ENCODE measurements at places on chromosomes 16 and 17.

DNA sequence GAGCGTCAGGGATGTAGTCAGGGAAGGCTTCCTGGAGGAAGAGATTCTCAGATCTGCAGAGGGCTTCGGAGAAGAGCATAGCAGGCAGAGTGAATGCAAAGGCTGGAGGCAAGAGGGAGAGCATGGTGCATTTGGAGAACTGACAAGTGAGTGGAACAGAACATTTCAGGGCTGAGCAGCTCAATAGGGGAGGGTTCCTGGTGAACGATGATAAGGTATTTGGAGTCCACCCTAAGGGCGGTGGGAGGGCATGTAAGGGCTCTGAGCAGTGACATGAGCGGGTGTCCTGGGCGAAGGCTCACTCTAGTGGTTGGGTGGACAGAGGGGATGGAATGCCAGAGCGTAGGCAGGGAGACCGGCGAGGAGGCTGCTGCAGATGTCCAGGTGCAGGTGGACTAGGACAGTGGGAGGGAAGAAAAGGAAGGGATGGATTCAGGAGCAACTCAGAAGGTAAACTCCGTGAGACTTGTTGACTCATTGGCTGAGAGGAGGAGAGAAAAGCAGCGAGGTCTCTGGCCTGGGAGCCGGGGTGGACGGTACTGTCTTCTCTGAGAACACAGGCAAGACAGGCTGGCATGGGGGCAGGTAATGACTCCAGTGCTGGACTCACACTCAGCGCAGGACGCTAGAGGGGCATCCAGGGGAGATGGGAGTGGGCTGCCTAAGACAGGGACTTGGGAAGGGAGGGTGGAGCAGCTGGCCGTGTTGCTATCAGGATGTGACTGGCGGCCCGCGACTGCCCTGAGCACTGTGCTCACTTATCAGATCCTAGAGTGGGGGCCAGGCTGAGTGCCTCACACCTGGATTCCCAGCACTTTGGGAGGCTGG is 1.4 kb upstream of the PITPNA start:
- DNase-seq = no peak

DNA sequence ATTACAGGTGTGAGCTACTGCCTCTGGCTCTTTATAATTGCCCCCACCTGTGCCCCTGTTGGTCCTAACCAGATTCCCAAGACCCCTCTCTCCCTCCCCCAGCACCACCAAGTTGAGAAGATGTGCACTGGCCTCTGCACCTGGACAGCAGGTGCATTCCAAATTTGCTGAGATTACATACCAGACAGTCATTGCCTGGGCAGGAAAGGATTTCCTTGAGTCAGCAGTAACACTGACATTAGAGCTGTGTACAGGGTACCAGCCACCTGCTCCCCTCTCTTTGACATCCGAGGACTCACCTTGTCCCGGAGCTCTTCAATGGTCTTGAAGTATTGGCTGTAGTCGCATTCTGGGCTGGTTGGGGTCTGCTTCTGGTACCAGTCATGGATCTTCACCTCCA is 659 bp downstream of the KRT15 start:
- no peak for DNase-seq

GRCh38 chr16:79836144-79836543 is 235.6 kb upstream of the MAF start:
- DNase-seq = no peak

DNA sequence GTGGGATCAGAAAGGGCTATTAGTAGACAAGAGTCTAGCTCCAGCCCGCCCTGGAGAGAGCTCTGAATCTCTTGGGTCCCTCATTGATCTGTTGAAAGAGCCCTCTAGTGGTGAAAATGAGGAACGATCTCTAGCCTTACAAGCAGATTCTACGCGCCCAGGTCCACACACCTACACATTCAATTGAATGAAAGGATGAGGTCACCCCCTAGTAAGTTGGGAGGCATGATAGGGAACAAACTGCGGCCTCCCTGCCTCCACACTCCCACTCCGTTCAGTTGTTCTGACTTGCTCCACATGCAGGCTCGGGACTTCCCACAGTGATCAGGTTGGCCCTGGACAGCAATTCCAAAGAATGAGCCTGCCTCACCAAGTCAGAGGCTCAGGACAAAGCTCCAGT is 2.9 kb upstream of the CACNG3 start:
- DNase-seq = no peak

DNA sequence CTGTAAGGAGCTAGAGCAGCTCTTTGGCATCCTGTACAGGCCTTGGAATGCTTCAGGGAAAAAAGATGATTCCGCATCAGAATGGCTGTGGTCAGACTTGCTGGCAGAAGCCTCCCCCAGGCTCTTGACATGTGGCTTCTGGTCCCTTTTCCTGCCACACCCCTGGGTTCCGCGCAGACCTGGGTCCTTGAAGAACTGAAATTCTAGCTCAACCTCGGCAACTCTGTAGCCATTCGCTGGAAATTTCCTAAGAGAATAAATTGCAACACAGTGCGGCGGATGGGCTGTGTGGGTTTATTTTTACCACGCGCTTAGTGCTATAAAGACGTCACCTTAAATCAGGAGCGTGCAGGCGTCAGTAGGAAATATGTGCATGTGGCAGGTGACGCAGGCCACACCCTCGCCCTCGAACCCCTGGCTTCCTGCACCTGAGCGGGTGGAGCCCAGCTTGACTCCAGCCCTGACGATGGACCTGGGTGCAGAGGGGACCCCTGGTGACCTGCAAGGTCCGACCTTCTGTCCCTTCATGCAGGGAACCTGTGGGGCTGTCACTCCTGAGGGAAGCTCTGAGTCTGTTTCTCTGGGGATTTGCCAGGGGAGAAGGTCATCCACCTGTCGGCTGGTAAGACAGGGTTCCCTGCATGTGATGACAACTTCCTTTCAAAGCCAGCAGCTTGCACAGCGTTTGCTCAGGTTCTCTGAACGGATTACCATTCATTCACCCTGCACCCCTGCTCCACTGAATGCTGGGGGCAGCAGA is 46.3 kb downstream of the METRNL start:
- no peak for DNase-seq

GRCh38 chr17:9802294-9802693 is 10.9 kb upstream of the DHRS7C start:
- no peak for DNase-seq

DNA sequence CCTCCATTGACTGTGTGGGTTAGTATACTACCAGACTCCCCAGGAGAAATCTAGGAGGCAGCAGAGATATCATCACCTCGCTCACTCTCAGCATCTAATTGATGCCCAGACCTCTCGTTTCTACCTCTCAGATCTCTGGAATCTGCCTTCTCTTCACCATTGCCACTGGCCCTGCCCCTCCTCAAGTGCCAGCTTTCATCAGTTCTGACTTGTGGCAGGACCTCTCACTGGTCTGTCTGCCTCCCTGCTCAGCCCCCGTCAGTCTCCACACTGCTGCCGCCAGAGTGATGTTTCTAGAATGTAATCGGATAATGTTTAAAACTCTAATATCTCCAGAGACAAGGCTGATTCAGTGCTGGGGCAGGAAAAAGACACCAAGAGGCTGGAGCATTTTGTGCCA is 15.2 kb downstream of the GAN start:
- DNase-seq = no peak

GRCh38 chr17:50460831-50461526 is 7.7 kb downstream of the CHAD start:
- no peak for DNase-seq

DNA sequence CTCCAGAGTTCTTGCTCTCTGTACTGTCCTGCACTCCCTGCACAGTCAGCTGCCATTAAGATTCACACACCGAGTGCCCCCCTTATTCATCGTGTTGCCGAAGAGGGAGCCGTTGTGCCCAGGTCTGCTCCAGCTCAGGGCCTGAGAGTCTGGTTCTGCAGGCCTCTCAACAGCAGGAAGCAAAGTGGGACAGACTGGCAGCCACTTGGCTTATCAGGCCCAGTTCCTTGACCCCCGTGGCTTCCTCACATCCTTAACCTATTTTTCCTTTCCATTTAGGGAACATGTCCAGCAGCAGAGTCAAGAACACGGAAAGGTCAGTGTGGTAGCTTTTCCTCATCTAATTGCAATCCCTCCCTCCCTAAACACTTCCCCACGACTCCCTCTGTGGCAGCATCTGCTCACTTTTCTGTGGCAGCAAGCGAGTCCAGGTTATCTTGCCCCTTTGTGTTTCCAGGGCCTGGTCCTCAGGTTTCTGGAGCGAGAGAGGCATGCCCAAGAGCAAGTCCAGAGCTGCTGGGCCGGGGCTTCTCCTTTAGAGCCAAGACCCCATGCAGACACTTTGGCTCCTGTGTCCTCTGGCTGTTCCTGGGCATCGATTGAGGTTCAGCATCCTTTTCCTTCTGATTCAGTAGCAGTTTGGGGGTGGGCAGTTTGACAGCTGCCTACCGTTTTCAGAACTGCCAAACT is 22.1 kb upstream of the ADAM11 start:
- no peak for DNase-seq

- DNase-seq = no peak
Measured at GRCh38 chr16:79006206-79006605, 594.3 kb downstream of the MAF start.

DNA sequence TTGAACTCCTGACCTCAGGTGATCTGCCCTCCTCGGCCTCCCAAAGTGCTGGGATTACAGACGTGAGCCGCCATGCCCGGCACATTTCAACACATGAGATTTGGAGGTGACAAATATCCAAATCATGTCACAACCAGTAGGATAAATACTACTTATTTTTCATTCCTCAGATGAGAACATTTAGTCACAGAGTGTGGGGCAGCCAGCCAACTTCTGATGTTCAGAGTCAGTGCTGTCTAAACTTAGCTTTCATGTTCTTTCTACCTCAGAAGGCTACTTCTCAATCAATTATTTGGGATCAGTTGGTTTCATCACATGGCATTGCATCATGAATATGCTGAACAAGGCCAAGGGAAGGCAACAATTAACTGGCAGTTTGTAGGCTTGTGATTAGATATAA is 134.5 kb downstream of the CDH13 start:
- no peak for DNase-seq

GRCh38 chr16:17306745-17307144 is 164.0 kb downstream of the XYLT1 start:
- DNase-seq = no peak

DNA sequence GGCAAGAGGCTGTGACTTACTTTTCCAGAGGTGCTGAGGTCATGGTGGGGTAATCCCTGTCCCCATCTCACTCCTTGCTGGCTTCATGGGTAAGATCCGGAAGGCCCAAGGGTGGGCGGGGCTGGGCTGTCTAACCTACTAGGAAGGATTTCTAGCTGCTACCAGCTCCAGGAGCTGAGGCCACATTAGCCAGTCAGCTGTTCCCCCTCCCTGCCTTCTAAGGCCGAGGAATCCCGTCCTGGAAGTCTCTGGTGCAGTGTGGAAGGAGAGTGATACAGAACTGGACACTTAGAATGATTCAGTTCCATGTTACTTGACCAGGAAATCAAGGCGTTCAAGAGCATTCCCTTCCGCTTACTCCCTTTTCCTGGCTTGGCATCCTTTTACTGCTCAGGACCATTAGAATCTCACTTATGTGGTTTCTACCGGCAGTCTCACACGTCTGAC is 8.9 kb downstream of the GNGT2 start:
- DNase-seq = no peak

DNA sequence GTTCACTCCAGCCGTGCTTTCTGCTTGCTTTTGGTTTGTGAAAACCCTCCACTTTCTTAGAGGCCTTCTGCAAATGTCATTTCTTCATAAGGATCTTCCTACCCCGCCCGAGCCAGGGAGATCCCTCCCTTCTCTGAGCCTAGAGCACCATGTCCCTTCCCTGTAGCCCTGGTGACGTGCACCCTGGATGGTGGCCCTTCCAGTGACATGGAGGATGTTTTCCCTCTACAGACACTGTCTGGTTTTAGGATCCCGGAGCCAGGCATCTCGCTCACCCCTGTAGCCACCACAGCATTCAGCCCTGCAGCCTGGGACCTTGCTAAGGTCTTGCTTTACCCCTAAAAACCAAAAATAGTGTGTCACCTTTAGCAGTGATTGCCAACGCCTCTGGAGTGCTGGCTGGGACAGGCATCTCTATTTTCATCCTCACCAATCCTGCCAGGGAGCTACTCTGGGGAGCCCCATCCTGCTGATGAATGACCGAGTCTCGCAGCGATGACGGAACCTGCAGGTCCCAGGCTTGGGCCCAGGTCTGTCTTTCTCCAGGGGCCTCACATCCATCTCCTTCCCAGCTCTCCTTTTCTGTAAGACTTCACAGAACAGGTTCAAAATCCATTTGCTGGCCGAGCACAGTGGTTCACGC is 394.1 kb upstream of the TNRC6C start:
- DNase-seq = no peak

DNA sequence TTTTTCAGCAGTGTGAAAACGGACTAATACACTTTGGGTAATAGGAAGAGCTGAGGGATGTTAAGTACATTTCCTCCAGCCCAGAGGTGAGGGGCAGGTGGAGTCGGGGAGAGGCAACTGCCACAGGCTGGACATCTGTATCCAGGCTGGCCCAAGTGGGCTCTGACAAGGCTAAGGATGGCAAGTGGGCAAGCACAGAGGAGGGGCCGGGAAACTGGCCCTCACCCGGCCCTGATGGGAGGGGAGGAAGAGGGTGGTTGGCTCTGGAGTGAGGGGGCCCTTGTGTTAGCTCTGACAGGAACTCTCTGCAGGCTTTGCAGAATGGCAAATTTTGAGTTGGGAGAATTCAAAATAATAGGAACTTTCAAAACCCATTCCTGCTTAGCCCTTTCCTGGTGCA is 251.0 kb upstream of the TNRC6C start:
- no peak for DNase-seq

DNA sequence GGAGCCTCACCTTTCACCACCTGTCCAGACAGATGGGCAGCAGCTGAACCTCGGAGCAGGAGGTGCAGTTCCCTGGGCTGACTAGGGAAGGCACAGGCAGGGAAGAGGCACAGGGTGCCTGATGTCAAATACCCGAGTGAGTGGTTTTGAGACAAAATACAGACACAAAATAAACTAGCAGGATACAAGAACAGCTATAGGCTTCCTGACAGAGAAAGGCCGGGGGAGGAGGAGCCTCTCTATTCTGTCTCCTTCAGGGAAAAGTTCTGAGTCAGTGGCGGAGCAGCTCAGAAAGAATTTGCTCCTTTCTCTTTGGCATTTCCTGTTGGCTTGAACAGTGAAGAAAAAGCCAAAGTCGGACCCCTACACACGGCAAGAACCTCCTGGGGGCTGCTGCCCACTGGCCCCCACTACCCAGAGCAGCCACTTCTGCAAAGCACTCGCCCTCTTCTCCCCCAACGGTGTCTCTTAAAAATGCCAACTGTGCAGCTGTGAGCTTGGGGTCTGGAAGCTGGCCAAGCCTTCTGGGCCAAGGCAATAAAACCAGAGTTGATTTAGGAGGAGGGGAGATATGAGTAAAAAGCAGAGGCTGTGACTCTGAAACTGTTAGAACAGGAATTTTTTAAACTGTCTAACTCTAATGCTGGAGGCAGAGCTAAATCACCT is 14.4 kb upstream of the FAAP100 start:
- no peak for DNase-seq

GRCh38 chr17:61201211-61201610 is 198.4 kb upstream of the TBX2 start:
- no peak for DNase-seq
